ENCODE measurements at places on chromosomes 1 and 21.

DNA sequence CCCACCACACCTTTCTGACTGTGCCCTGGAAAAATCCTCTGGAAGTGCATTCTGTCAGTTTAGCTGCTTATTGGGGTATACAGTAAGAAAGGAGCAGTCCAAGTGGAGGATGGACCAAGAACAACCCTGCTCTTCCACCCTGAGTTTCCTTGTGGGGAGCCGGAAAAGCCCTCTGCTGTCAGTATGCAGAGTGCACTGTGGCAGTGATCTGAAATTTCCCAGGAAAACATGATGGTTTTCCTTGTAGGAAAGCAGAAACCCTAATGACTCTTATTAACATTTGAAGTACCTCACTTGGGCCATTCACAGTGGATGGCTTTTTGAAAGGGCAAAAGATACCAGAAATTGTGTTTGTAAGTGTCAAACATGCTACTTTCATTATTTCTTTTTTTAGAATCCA is 20.5 kb downstream of the ELAVL4 start:
- no peak for DNase-seq

DNA sequence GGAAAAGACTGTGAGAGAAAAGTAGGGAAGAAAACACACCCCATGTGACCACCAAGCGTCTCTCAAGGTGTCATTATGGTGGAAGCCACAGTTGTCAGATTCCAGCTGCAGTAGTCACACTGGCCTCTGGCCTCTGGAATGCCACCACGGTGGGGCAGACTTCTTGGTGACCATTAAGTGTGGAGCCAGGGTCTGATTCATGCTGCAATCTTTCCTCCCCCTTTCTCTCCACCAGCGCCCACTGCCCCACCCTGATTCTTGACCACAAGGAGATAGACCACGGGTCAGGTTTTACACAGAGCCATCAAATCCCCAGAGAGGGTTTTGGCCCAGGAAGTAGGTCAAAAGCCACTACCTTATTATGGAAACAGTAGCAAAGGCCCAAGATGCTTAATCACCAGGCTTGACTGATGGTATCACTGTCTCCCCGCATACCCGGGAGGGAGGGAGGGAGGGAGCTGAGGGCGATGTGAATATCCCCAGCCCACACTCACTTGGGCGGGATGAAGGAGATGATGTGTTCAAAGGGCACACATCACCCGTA is 52.7 kb upstream of the GRHL3 start:
- no peak for DNase-seq

- DNase-seq, result no peak
Measured at GRCh38 chr1:54361342-54361741, 44.9 kb downstream of the SSBP3 start.

GRCh38 chr1:77986810-77987209 is 7.9 kb upstream of the FUBP1 start:
- DNase-seq, result no peak

GRCh38 chr1:184745929-184746638 is 8.6 kb downstream of the EDEM3 start:
- no peak for DNase-seq

- DNase-seq, result no peak
Measured at GRCh38 chr1:58874757-58875755, 91.2 kb upstream of the JUN start.

DNA sequence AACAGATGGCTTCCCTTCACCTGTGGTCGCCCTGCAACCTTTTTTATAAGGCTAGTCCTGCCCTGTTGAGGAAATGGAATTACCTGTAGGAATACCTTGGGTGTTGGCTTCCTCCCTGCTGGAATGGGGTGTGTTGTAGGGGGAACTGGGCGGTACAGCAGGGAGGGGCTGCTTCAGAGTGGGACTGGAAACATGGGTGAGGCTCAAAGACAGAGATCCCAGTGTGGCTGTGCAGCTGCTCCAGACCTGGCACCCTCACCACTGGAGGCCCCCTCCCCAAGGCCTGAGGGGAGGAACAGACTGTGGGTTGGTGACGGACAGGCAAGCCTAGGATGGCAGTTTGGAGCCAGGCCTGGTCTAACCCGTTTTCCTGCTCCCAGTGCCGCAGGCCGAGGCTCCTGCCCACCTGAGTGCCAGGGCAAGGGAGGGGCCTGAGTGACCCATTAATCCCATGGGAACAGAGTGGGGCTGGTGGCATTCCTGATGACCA is 4.5 kb downstream of the EFNA3 start:
- no peak for DNase-seq
